ENCODE measurements at places on chromosomes 11 and 22. TPM values are rescaled to one million over a fixed set of nuclear protein-coding genes. Genes with fewer than 3 reads are reported as not detected.

- no peak for DNase-seq
Observed at GRCh38 chr22:42984814-42985530, 30.0 kb downstream of the PACSIN2 start.

- DNase-seq = no peak
Observed at GRCh38 chr11:99893811-99894210, 793.3 kb upstream of the ARHGAP42 start.

- DNase-seq = no peak
Observed at GRCh38 chr22:18984564-18984963, 48.5 kb upstream of the PRODH start.

DNA sequence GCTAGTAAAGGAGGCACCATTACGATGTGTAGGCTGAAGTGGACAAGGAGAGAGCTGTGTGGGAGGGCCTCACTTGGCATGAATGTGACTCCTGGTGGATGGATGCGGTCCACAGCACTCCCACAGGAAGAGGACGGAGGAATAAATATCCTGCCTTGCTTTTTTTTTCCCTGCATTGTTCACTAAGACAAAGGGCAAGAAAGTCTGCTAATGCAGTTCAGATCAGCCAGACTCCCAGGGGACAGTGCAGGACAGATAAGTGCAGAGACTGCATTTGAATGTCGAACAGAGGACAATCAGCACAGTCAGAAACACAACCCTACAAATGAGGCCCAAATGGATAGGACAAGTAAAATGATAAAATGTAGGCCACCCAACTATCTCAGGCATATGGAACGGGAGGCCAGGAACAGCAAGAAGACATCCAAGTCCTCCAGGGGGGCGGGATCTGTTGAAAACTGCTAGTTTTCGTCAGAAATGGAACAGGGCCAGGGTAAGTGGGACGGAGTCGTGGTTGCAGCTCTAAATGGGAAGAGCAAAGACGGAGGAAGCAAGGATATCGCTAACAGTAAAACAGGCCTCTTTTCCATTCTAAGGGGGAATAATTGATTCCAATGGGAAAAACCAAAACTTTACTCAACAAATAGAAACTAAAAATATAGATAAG lies 25.2 kb upstream of the OR8B8 start:
- no peak for DNase-seq

DNA sequence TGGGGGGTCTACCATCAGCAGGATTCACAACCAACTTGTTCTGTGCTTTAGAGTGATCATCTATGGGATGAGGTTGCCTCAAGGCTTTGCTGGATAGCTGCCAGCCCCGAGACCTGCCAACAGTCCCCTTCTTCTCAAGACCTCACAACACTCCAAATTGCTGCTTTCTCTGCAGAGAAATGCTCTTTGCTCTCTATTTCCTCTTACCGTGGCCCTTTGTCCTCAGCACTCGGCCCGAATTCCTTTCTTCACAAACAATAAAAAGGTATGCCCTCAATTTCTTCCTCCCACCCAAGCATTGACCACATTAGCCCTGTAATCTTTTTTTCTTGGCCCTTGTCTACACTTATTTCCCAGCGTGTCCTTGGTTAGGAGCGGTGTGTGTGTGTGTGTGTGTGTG lies 147.4 kb upstream of the SNX19 start:
- no peak for DNase-seq

NDUFS8 gene
- 91.1 TPM for total RNA-seq
